ENCODE measurements at places on chromosomes 3 and 15.
A peak's percentile ranks its signal among the peaks of the same experiment; 100 is the strongest.

DNA sequence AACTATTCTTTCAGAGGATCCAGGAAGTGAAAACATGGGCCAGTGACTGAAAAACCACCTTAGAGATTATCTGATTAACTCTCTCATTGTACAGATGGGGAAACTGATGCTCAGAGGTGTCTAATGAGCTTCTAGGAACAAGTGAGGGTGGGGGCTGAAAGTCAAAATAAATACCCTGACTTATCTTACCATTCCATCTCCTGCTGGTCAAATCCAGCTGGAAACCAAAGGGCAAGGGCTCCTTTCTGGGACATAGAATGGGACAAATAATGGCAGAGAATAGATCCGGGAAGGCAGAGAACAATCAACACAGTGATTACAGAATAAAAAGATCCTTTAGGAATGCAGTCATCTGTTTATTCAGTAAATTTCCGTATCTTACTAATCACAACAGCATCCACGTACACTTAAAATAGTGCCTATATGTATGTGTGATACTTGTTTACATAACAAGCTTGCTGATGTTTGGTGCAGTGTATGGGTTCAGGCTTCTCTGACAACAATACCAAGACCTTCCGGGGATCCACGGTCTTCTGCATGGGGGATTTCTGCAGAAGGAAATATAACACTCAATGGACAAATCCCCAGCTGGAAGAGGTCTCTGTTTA lies 173.2 kb downstream of the THSD4 start:
- DNase-seq = no peak

- DNase-seq = no peak
These were observed 34.0 kb upstream of the GK5 start for GRCh38 chr3:142259359-142259758.

- no peak for DNase-seq
These were observed 33.4 kb downstream of the LEKR1 start for GRCh38 chr3:156859578-156859977.

DNA sequence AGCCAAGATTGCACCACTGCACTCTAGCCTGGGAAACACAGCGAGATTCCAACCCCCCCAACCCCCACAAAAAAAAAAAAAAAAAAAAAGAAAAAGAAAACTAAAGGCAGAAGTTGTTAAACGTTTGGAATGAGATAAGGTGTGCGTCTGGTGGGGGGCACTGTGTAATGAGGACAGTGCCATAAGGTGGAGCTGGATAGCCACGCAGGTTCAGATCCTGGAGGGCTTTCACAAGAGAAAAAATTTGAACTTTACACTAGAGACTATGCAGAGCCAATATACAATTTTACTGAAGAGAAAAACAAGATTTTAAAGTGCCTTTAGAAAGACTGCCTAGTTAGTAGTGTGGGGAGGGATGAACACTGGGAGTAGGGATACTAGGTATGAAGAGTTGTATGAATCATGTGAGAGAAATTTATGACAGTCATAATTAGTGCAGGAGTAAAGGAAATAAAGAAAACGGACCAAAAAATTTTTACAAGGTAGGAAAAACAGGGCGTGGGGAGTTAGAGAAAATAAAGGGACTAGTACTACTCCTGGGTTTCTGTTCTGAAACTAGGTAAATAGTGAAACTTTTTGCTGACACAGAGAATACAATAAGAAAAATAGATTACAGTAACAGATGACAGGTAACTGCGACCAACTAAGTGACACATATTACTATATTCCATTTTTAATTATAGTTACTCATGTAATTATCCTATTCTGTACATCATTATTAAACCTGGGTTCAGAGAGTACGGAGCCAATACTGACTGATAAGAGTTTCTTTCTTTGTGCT lies 108.1 kb downstream of the PEAK1 start:
- DNase-seq = no peak

DNA sequence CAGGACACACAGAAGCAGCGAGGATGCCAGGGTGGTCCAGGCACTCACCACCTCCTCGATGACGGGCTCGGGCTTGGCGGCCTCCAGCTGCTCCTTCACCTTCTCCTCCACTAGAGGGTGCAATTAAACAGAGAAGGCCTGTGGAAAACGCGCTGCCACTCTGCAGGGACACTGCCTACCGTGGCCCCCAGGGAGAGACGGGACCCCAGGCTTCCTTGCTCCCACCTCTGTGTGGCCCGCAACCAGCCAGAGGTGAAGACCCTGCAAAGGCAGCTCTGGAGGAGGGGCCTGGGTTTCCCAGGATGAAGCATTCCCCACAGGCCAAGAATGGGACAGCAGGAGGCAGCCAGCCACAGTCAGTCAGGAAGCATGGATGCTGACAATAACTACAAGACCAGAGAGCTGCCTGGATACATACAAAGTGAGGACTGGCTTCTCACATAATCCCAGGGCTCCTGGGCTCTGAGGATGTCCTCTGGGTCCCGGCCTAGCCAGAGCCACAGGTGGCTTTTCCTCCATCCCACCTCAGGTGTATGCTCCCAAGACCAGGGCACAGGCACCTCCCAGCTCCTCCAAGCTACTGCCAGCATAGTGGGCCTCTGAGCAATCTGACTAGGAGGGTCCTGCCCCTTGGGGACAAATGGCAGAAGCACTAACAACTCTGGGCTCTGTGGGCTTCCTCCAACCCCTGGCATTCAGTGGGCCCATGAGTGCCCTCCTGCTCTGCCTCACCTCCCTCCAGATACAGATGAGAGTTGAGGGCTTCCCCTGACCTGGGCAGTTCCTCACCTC lies 46.2 kb downstream of the PTH1R start:
- DNase-seq = no peak

DNA sequence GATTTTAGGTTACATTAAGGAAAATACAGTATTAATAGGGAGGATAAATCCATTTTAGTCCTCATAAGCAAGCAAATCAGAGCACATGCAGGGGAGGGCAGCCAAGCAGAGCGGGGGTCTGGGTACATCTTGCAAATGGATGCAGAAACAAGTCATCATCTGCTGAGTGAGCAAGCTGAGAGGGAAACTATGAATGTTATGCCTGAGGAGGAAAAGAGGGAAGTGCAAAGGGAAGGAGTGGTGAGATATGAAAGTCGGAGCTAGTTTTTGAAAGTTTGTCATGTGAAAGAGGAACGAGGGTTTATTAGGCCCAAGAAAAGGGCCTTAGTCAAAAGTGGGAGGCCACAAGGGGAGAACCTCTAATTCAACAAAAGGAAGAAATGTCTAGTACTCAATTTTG lies 15.4 kb downstream of the PTX3 start:
- no peak for DNase-seq

DNA sequence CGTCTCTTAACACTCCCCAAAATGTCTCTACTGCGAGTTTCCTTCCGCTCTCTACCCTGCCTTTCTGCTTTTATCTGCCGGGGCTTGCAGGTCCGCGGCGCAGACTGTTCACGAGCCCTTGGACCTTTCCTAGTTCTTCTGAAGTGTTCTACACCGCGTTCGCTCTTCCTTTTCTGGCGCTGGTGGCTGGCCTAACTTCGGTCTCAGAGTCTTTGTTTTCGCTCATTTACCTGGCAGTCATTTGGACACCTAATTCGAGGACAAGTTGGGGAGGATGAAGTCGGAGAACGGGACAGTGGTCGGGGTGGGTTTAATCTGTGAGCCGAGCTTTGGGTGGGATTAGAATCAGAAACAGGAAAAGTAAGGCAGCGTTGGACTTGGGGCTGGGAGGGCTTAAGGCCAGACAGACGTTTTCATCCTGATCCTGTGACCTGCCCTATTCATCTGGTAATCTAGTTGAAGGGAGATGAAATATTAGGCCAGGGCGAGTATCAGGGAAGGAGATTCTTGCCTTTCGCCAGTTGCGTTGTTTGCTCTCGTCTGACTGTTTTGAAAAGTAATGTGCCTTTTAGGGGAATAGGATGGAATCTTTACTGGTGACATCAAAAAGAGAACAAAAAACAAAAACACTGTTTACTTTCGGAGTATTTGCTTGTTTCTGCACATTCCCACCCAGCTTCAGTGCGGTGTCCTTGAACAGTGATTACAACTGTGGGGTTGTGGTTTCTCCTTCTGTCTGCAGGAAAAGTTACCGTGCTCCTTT lies 1.8 kb downstream of the DIPK2A start:
- peak; percentile 56 for DNase-seq

- no peak for DNase-seq
These were observed 536.4 kb downstream of the UNC13C start for GRCh38 chr15:54514601-54515000.

GRCh38 chr15:99098991-99099390 lies 5.9 kb upstream of the SYNM start:
- no peak for DNase-seq

DNA sequence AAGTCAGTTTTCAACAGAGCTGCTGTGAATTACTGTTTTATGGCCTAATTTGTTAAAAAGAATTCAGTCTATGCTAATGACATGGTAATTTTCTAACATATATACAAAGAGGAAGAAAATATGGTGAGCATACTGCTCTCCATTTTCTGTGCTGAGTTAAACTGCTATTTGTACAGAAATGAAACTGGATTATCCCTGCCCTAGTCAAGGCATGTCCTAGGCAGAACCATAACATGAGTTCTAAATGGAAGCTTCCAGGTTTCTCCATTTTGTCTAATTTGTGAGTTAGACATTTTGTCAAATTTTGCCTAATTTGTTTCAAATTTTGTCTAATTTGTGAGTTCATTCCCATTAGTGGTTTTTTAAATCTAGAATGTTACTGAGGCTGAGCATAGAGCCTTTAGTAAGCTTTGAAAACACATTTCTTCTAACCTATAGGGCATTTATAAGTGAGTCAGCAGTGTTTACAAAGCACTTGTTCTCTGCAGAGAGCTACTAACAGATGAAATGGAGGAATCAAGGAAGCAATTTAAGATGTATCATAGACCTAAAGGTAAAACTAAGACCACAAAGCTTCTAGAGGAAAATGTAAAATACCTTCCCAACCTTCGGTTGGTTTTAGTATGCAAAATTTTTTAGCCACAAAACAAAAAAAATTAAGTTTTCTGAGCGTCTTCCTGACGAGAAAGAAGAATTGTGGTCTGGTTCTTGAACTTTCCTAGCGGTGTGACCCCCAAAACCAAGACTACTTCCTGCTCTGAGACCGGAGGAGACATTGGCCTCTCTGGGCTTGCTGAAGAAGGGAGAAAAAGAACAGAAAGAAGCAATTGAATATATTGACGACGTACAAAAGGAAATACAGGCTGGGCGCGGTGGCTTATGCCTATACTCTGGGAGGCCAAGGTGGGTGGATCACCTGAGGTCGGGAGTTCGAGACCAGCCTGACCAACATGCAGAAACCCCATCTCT lies 9.8 kb downstream of the P2RY14 start:
- no peak for DNase-seq

DNA sequence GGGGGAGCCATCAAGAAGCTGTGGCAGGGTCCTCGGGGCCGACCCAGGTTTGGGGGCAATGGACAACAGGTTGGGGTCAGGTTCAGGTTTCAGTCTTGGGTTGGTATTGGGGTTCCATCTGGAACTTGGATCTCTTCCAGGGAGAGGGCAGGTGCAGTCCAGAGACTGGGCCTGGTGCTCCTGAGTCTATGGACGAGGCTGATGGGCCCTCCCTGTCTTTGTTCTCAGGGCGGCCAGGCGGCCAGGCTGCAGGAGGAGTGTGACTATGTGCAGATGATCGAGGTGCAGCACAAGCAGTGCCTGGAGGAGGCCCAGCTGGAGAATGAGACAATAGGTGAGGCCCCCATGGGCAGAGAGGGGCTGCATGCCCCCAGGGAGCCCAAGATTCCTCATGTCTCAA lies 11.1 kb downstream of the VIPR1 start:
- DNase-seq = no peak

DNA sequence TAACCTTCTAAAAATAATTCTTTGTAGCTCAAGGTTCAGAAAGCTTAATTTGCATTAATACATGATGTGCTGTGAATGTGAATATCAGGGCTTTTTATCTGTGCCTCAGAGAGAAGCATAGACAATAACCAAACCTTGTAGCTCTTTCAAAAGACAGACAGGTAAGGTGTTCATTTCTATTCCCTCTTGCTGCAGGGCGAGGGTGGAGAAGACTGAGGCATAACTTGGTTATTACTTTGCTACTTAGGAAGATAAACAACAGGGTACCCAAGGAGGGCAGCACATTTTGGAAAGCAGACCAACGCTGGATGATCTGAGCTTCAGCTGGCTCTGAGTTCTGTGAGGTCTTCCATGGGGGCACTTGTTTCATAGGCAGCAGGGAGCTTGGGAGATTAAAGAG lies 408.6 kb upstream of the RARB start:
- no peak for DNase-seq

DNA sequence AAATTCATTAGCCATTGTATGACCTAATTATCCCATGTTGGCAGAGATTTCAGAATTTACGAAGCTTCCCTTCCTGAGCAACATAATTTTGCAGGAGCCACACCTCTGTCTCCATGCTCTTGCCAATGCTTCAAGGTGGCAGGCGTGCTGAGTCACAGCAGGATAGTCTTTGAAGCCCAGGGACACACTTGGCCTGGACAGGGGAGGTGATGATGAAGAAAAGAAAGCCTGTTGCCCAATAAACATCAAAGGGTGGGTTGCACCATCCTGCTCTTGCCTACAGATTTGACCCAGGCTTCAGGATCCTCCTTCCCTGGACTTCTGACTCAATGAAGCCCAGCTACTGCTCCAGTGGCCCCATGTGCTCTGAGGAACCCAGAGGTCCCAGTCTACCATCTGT lies 117.1 kb downstream of the MINAR1 start:
- DNase-seq = no peak

DNA sequence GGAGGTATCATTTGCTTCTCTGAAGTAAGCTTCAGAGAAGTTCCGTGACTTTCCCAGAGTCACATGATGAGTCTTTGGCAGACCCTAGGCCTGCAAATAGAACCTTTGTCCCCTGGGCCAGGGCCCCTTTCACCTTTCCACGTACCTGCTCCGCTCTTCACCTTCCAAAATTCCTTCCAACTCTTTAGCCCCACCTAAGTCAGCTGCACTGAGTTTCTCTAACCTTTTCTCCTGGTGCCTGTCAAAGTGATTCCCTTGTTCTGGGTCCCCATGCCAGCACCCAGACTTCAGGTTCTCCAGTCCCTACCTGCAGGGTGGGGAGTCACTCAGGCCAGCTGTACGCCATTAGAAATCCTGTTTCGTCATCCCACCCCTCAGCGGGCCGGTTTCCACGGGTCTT lies 12.8 kb downstream of the LYZL4 start:
- no peak for DNase-seq

GRCh38 chr3:53754325-53754724 lies 91.9 kb downstream of the CHDH start:
- no peak for DNase-seq

DNA sequence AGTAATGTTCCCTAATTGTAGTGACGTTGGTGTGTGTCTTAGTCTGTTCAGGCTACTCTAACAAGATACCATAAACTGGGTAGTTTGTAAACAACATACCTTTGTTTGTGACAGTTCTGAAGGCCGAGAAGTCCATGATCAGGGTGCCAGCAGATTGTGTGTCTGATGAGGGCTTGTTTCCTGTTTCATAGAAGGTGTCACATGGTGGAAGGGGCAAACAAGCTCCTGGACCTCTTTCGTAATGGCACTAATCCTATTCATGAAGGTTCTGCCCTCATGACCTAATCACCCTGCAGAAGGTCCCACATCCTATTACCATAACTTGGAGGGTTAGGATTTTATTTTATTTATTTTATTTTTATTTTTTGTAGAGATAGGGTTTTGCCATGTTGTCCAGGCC lies 11.1 kb downstream of the ATXN7 start:
- DNase-seq = no peak

Measured in dorsolateral prefrontal cortex (tissue), 122 donors.